CD4-positive, alpha-beta T cell treated with Interleukin-2 at 100 ng/mL for 4 hours (primary cell): ENCODE measurements at places on chromosomes 11 and 22.

GRCh38 chr22:27962268-27963044 lies 43.4 kb upstream of the PITPNB start:
- no peak for DNase-seq

DNA sequence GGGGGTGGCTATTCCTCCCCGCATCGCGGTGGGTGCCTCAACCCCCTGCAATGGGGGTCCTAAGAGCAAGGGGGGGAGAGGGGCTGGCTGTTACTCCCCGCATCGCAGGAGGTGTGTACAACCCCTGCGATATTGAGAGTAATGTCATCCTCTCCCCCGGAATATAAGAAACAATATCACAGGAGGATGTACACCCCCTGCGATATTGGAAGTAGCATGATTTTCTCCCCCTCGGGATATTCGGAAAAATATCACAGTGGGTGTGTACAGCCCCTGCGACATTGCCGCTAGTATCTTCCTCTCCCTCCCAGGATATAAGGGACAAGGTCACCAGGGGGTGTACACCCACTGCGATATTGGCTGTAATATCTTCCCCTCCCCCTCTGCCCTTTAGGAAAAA lies 22.5 kb upstream of the APOL5 start:
- no peak for DNase-seq

DNA sequence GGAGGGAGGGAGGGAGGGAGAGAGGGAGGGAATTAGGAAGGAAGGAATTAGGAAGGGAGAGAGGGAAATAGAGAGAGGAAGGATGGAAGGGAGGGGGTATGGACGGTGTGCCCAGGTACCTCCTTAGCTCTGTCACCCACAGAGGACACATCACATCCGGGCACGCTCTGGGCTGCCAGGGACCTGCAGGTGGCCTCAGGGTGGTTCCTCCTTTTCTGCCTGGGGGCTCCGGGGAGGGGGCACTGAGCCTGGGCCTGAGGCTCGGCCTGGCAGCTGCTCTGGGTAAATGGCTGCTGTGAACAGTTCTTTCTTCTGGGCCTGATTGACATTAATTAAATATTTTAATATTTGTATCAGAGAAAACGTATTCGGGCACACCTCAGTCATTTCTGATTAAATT lies 733.5 kb downstream of the BRD1 start:
- no peak for DNase-seq

GRCh38 chr11:128614026-128614425 lies 26.7 kb upstream of the ETS1 start:
- DNase-seq: no peak

DNA sequence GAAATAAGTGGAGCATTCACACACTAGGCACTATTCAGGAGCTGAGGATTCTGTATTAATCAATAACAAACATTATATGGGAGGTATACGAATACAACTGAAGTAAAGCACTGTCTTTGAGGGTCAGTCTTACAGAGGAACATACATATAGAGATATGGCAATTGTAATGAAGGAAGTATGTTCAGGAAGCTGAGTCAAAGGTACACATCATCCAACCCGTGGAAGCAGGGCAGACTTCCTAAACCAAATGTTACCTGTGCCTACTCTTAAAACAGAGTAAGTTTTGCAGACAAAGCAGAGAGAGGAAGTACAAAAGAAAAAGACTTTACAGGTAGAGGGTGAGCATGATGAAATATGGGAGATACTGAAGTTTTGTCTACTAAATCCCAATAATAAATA lies 481.2 kb upstream of the ARHGAP42 start:
- DNase-seq: no peak

- DNase-seq: no peak
Observed at GRCh38 chr11:120858740-120859139, 165.2 kb upstream of the TBCEL start.

DNA sequence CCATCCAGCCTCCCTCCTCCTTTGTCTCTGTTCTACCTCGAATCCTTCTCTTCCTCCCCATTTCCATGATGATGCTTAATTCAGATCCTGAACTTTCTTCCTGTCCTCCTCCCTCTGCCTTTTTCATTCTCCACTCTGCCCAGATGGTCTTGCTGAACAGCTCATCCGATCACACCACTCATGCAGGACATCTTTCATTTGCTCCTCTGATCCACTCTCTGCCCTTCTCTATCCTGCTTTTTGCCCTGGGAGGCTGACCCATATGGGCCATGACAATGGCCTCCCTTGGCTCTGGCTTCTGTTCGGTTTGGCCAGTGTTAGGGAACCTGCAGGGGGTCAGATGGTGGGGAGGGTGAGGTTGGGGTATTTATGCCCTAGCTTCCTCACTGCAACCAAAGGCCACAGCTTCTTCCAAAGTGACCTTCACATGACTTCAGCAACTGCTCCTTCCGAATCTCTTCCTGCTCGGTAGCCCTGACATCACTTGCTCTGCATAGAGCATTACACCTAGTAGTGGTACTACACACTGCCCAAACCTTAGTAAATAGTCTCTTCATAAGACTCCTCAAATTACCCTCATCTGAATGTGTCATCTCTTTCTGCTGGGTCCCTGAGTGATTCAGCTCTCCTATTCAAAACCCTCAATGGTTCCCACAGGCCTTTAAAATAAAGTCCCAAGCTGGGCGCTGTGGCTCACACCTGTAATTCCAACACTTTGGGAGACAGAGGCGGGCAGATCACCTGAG lies 32.7 kb upstream of the MICAL2 start:
- DNase-seq: no peak

GRCh38 chr11:46063138-46063537 lies 58.1 kb downstream of the PHF21A start:
- no peak for DNase-seq

GRCh38 chr11:134363592-134363991 lies 31.8 kb downstream of the GLB1L2 start:
- no peak for DNase-seq

DNA sequence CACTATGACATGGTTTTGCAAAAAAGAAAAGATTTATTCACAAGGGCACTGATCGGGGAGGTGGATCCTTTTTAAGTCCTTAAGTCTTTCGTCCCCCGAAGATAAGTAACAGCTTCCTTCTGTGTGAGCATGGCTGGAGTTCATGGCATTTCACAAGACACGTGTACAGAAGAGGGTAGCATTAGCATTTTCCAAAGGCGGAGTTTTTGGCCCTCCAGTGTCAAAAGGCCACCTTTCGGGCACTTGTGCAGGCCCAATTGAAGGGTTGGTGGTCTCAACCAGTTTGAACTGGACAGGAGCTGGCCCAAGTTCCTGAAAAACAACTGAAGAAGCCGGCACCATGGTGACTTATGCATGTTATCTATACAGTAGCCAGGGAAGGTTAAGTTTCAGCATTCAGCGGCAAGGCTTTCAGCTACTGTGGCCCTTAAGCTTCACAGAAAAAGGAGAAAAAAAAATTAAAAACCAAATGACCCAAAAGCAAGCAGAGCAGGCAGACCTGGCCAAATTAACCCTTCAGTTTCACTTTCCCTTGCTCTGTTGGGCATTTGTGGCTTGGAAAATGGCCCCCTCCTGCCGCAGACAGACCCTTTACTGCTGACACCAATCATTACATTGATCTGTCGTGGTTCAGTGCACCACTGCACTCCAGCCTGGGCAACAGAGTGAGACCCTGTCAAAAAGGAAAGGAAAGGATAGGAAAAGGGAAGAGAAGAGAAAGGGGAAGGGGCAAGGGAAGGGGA lies 18.7 kb downstream of the ZNF74 start:
- DNase-seq: no peak

DNA sequence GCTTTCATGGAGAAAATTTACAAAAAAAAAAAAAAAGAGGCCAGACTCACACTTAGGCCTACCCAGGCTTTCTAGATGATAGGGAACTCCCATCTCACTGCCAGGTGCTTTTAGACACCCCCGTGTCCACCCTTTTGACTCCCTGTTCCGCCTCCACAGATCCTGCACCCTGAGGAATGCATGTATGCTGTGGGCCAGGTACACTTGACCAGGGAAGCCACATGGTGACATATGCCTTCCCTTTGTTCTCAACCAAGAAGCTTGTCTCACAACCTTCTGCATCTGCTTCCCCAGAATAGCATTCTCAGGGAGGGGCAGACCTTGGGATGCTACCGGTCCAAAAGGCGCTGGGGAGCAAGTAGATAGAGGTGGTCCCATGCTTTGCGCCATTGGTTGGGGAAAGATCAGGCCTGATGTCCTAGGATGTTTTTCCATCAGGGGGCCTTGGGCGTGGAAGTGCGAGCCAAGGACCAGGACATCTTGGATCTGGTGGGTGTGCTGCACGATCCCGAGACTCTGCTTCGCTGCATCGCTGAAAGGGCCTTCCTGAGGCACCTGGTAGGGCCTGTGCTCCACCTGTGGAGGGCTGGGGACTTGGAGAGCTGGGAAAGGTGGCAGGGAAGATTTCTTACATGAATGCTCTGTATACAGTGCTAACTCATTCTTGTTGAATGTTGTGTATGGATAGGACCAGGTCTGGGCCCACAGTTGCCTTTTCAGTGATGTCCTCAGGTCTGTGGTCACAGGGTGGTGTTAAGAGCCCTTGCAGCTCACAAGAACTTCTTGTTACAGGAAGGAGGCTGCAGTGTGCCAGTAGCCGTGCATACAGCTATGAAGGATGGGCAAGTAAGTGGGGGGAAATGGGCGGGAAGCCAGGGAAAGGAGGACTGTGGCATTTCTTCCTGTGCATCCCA lies 7.5 kb downstream of the HMBS start:
- no peak for DNase-seq

DNA sequence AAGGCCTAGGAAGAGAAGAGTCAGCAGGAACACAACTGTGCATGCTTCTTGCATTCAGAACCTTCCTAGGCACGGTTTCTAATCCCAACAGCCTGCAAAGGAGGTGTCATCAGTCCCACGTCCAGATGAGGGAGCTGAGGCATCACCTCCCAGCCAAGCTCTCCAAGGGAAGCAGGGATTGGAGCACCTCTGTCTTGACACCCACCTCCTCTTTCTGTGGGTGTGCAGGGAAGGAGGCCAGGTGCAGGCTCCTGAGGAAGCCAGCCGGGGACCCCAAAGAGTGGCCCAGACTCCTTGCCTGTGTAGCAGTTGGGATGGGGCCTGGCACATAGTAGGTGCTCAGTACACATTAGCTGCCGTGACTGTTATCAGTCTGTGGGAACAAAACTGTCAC lies 2.0 kb downstream of the PNPLA5 start:
- no peak for DNase-seq

- no peak for DNase-seq
Observed at GRCh38 chr11:118849825-118850224, 33.9 kb upstream of the CXCR5 start.

DNA sequence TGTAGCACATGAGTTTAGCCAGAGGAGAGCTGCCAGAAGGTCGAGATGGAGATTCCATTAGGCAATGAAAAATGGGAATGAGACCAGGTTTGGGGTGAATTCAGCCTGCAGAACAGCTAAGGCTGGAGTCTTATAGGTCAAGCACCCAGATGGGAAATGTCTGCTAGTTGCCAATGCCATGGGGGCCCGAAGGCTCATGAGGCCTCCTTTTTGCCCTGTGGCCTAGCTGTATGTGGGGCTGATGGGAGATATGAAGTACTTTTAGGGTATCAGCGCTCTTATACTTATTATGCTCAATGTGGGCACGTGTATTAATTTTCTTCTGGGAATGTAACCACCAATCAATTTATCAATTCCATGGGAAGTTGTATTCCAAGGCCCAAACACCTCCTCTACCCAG lies 8.7 kb downstream of the PPFIBP2 start:
- DNase-seq: no peak

GRCh38 chr11:71444811-71445210 lies 3.4 kb downstream of the DHCR7 start:
- DNase-seq: no peak

GRCh38 chr11:111194860-111195568 lies 50.5 kb upstream of the POU2AF2 start:
- no peak for DNase-seq

DNA sequence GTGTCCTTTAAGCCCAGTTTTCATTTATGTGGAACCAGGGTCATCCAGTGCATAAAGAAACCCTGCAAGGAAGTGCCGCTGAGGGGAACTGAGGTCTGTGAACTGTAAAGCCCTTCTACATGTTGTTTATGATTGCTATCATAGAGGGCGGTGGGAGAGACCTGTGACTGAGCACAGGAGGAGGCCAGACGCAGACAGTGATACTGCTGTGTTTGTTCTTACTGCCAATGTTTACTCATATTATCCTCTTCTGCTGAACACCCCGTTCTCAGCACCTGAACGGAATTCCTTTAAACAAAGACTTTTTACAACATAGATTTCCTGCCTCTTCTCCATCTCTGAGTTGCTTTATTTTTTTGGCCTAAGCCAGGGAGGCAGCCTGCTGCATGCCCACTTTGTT lies 967 bp upstream of the GALNT18 start:
- DNase-seq: no peak

GRCh38 chr11:128726458-128727139 lies 32.7 kb downstream of the FLI1 start:
- DNase-seq: peak; percentile 57
